ENCODE measurements at places on chromosomes 11 and 22.
A peak's percentile ranks its signal among the peaks of the same experiment; 100 is the strongest.

DNA sequence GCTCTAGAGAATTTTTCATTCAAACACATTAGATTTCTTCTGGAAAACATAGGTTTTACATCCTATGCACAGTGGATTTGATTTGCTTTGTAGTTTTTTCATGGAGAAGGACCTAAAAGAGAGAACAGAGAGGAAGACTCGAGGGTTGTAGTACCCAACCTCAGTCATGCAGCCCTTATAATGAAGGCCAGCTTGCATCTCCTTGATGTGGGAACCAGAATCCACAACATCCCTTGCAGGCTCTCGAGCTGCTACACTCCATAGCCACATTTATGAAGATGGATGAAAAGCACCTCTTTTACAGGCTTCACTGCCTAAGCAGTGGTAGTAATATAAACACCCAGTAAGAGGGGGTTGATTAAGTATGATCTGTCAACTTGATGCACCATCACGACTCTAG, 9.5 kb upstream of the OR5B12 start:
- DNase-seq, result no peak

GRCh38 chr11:128921793-128922192, 20.9 kb downstream of the TP53AIP1 start:
- no peak for DNase-seq

GRCh38 chr11:31636983-31637382, 127.4 kb downstream of the ELP4 start:
- no peak for DNase-seq

GRCh38 chr11:116427903-116428637, 344.7 kb downstream of the BUD13 start:
- DNase-seq, result no peak

- DNase-seq, result no peak
Observed at GRCh38 chr11:127996825-127997224, 590.5 kb downstream of the ETS1 start.

DNA sequence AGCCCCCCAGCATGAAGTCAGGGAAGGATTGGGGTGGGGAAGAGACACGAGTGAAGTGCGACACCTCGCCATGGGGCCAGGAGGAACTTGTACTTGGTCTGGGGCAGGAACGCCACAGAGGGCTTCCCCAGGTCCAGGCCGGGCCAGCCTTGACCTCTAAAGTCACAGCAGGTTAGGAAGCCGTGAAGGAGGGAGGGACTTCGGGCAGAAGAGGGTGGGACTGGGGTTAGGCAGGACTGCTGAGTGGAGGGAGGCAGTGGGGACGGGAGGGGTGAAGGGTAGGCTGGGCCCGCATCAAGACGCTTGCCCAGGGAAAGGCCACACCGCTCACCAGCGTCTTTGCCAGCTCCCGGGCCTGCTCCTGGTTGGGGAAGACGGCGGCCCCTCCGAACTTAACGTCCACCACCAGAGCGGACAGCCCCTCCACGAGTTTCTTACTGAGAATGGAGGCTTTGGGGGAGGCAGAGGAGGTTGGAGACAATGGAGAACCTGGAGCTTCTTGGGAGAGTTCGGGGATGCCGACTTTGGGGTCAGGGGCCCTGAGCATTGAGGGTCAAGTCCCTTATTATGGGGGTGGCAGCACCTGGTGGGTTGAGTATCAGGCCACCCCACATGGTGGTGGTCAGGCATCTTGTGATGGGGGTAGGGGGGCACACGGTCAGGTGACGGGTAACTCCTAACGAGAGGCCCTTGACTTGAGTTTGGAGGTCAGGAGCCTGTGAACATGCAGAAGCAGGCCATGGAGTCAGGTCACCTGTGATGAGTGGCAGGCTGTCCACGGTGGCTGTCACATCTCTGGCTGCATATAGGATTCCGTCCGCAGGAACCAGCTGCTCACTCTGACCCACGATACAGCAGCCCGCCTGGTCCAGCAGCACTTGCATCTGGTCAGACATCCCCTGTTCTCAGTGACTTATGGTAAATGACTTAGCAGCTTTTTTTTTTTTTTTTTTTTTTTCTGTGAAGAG, 1.7 kb upstream of the SCO2 start:
- peak; percentile 38 for DNase-seq

GRCh38 chr11:45655347-45655756, 10.1 kb downstream of the CHST1 start:
- DNase-seq, result peak; percentile 34

GRCh38 chr11:133811850-133812685, 33.2 kb downstream of the SPATA19 start:
- DNase-seq, result no peak

DNA sequence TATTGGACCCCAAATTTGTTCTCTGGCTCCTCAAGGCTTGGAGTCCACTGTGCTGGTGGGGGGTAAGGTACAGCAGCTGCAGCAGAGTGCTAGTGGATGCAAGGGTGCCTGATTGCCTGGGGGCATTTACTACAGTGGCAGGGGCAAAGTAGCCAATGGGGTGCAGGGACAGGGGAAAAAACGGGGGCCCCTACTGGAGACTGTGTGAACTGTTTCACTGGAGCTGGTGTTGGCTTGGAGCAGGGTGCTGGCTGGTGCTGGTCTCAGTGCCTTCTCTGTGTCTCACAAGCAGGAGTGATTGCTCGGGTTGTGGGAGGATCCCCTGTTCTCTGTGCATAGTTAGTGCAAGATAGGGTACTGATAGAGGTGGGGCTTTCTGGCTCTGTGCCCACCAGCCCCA, 935.9 kb downstream of the JRKL start:
- no peak for DNase-seq

GRCh38 chr22:37016134-37016910, 2.9 kb downstream of the TST start:
- DNase-seq, result no peak

- no peak for DNase-seq
Observed at GRCh38 chr11:44878711-44879110, 72.0 kb downstream of the TP53I11 start.

- DNase-seq, result no peak
Observed at GRCh38 chr11:96194581-96195374, 148.2 kb downstream of the MAML2 start.

GRCh38 chr11:35419184-35419829, at the start of gene SLC1A2:
TSS of gene SLC1A2 (minus strand) at chr11:35419558. CDS start at chr11:35418966, 592 bp downstream.
- no peak for DNase-seq

- no peak for DNase-seq
Observed at GRCh38 chr22:45942344-45942743, 34.6 kb downstream of the WNT7B start.

- no peak for DNase-seq
Observed at GRCh38 chr11:39678996-39679395, 1780.5 kb downstream of the LRRC4C start.

GRCh38 chr11:36258730-36259360, 30.4 kb downstream of the COMMD9 start:
- DNase-seq, result peak; percentile 28

DNA sequence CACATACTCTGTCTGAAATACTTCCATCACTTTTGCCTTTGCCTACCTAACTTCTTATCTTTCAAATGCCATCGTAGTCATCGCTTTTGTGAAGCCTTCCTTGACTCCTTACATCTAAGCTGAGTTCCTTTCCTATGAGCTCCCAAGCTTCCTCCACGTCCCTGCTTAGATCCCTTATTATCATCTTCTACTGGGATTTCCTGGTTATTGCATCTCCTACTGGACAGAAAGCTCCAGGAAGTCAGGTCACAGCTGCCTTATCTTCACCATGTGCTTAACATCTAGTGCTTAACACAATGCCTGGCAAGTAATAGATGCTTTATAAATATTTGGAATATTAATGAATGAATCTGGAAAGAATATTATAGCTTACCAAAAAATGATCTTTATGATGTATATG, 5.9 kb downstream of the YPEL4 start:
- DNase-seq, result no peak

GRCh38 chr11:83282084-83282716, 4.0 kb downstream of the CCDC90B start:
- DNase-seq, result no peak

- peak; percentile 33 for DNase-seq
Observed at GRCh38 chr11:6737872-6738466, 33.8 kb downstream of the OR2AG2 start.

- no peak for DNase-seq
Observed at GRCh38 chr11:75667255-75667830, 1.5 kb downstream of the MAP6 start.

DNA sequence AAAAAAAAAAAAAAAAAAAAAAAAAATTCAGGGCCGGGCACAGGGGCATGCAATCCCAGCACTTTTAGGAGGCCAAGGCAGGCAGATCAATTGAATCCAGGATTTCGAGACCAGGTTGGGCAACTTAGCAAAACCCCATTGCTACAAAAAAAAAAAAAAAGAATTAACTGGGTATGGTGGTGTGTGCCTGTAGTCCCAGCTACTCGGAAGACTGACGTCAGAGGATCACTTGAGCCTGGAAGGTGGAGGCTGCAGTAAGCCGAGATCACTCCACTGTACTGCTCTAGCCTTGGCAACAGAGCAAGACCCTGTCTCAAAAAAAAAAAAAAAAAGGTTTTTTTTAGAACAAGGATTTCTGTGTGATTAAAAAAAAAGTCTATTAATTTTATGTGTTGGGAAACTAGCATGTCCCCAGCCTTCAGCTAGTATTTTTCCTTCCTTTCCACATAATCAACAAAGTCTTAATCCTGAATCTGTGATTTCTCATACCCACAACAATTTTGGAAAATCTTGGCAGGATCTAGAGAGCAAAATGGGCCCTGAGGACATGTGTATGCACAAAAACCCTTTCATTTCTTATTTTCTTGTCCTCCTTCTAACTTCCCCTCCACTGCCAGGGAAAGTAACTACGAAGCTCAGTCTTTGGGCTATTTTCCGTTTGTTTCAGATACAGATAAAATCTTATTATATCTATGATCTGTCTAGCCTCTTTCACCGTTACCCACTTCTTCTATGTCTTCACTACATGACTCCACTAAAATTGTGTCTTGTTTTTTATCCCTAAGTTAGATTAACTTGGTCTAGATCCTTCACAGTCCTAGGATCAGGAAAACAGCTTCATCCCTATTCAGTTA, 5.7 kb upstream of the AMBRA1 start:
- DNase-seq, result no peak

- no peak for DNase-seq
Observed at GRCh38 chr11:13889552-13890249, 72.8 kb upstream of the SPON1 start.

GRCh38 chr11:118232659-118233058, 7.8 kb upstream of the JAML start:
- no peak for DNase-seq

GRCh38 chr11:33449798-33450197, 192.6 kb downstream of the HIPK3 start:
- DNase-seq, result no peak

DNA sequence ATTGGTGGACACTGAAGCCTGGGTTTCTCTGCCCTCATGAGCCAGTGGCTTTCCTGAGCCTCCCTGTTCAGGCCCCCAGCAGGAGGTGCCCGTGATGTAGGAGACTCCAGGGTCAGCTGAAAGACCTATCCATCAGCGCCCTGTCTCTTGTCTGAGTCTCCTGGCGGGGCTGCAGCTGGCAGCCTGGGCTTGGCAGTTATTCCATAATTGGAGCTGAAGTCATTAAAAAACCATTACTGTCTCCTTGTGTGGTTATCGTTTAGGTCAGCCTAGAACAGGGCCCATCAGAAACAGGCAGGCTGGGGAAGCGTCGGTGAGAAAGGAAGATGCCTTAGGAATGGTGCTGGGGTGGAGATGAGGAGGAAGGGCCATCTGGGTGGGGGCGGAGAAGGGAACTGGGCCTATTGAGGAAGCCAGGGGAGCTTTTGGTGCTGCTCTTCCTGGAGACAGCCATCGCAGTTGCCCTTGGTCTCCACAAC, 5.0 kb downstream of the TUB start:
- no peak for DNase-seq

- no peak for DNase-seq
Observed at GRCh38 chr11:37505406-37505805, 907.4 kb upstream of the RAG2 start.

- DNase-seq, result no peak
Observed at GRCh38 chr11:35944503-35945136, 758 bp downstream of the LDLRAD3 start.

- no peak for DNase-seq
Observed at GRCh38 chr11:6876914-6877313, 489 bp downstream of the OR10A4 start.

DNA sequence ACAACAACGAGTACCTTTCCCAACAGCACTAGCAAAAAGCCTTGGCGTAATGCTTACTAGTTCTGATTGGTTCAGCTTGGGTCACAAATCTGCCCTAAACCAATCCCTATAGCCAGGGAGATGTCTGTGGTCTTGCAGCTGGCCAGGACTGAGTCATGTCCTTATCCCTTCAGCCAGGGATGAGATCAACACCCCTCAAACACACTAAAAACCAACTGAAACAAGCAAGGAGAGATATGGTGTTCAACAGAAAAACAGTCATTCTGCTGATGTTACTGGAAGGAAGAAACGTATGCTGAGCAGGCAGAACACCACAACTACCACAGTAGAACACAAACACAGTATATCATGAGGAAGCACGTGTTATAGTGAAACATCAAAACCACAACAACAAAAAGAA, 375.6 kb downstream of the LARGE1 start:
- DNase-seq, result no peak

DNA sequence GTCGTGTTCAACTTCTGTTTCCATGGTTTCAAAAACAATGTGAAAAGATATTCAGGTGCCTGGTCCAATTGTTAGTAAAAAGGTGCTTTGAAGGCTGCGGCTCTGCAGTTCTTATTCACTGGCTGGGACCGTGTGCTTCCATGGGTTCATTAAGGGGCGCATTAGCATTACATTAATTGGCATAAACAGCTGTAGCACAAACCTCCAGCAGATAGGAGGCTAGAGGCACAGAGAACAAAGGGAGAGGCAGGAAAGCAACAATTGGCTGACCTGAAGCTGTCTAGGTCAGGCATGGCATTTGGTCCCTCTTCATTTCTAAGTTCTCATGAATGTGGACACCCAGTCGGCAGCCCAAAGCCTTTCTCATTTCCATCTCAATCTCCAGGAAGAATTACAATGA, 16.6 kb downstream of the PAK1 start:
- no peak for DNase-seq

DNA sequence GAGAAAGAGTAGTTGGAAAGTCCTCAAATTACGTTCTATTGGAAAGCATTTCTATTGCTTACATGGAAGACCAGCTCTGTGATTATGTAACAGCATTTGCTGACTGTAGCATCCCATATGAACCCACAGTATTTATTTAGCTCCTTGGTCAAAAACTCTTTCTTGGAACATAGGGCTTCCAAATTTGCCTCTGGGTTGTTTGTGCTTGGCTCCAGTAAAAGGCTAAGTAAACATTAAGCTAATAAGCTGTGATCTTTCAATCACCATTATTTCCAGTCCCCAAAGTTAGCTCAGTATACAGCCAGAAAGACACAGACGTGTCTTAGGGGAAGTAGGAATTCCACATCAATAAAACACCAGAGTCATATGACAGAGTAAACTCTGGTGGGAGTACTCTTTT, 668.8 kb downstream of the DLG2 start:
- no peak for DNase-seq

DNA sequence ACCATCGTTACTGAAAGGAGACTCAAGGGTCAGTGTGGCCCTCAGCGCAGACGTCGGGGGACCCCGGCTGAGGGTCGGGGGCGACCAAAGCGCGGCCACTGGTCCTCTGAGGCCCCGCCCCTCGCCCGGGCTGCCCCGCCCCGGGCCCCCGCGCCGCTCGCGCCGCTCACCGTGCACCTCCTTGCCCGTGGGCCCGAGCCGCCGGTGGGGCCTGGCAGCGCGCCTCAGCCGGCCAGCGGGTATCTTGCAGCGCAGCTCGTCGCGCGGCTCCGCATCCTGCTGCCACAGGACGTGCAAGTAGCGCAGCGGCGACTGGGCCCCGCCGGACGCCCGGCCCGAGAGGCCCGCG, 419 bp downstream of the ANKRD54 start:
- peak; percentile 39 for DNase-seq
